ENCODE measurements at places on chromosomes 13 and 19. TPM values are rescaled to one million over a fixed set of nuclear protein-coding genes. Genes with fewer than 3 reads are reported as not detected.

SYNE4 gene
- 0.95 TPM for total RNA-seq

FCAR gene
- 0.43 TPM for total RNA-seq

KLF1 gene
- not detected for total RNA-seq

ZNF333 gene
- total RNA-seq, result 16.4 TPM

TMPRSS9 gene
- total RNA-seq, result not detected

ADPRHL1 gene
- total RNA-seq, result 0.28 TPM

SHISA7 gene
- not detected for total RNA-seq

RHPN2 gene
- total RNA-seq, result 0.61 TPM

NLRP11 gene
- not detected for total RNA-seq

KLC3 gene
- total RNA-seq, result not detected

NFIX gene
- 2.5 TPM for total RNA-seq

TTYH1 gene
- not detected for total RNA-seq

PRR22 gene
- 3.0 TPM for total RNA-seq

ANO8 gene
- total RNA-seq, result 11.6 TPM

ZNF568 gene
- total RNA-seq, result 4.6 TPM

STOML3 gene
- not detected for total RNA-seq

NLRP9 gene
- not detected for total RNA-seq

SH3GL1 gene
- 38.1 TPM for total RNA-seq
